ENCODE measurements at places on chromosomes 6 and 20.

DNA sequence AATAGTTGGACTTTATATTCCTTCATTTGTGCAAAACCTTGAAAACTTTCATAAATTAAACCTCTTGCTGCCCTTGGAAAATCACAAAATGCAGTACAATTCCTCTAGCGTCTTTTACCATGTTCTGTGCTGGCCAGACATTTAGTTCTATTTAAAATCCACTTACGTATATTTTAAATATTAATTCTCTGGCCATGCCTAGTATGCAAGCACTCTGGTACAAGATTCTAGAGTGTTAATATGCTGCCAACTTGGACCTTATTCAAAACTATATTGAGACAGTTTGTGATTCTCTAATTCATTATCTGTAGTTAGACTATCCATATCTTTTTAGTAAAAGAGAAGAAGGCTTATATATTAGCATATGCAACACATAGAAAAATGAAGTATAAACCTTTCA lies 328.1 kb downstream of the ARHGAP18 start:
- no peak for DNase-seq

DNA sequence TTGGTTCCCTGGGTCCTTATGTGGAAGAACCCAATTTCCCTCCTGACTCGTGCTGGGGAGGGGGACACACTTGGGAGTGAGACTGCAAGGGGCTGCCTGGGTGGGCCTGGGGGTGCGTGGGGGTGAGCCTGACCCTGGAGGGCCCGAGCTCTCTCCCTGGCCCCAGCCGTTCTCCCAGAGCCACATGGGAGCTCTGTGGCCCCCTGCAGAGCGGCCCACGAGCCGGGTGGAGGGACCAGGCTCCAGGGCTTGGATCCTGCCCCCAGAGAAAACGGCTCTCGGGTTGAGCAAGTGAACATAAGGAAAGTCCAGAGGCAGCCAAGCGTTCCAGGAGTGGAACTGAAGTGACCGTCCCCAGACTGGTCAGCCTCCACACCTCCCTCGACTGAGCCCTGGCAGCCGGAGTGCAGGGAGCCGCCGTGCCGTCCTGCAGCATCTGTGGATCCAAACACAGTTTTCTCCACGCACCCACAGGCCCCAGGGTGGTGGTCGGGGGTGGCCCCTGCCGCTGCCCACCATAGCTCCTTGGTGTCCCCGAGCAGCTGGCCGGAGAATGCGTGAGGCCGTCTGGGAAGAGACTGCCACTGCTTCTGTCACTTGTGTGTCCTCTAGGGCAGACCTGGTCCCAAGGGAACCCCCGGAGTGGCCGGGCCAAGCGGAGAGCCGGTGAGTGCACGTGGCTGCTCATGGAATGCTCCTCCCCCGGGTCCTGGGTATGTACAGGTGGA lies 10.6 kb downstream of the COL9A3 start:
- no peak for DNase-seq

DNA sequence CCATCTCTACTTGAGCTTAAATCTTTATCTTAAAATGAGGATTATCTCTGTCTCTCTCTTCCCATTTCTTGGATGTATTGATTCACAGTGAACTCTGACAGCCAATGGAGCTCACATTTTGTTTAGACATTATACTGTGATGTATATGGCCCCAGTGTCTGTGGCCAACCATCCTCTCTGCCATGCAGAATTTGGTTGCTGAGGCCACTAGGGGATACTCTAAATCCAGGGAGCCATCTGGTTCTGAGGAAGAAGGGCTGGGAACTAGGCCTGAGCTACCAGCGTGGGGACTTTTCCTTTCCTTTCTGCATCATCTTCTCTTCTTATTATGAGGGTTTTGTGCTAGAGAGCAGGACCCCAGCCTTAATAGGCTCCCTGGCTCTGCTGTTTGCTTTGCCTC lies 59.1 kb upstream of the RIPOR2 start:
- DNase-seq: no peak

DNA sequence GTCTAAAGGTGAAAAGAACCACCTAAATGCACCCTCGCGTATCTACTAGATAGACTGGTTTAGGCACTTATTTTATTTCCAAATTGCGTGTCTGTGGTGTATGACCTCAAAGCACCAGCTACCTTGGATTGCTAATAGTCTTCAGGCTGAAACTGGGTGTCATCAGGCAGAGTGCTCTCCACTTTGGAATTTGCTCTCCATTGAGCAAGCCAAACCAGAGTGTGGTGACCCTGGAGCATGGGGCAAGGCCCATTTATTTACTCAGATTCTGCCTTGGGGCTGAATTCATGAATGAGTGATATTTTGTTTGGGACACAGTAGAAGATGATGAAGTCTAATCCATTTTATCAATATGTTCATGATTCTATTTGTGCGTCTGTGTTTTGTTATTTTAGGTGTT lies 812.8 kb upstream of the SLC35B3 start:
- no peak for DNase-seq

DNA sequence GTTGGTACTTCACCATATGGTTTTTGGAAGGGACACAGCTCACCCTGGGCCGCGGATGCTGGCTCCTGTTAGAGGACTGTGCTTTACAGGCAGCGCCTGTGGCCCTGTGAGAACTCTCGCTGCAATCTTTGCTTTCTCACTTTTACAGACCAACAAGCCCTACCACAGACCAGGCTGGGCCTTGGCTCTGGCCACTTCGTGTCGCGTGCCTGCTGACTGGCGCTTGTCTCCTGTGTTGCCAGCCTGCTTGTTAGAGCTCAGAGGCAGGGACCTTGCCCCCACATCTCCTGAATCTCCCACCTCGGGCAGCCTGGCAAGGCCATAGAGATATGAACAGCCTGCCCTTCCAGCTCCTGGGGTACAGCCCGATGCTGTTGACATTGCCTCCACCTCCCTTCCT lies 56.1 kb downstream of the SYNJ2 start:
- no peak for DNase-seq

GRCh38 chr6:28353981-28354676 lies 4.4 kb downstream of the ZKSCAN3 start:
- DNase-seq: no peak

DNA sequence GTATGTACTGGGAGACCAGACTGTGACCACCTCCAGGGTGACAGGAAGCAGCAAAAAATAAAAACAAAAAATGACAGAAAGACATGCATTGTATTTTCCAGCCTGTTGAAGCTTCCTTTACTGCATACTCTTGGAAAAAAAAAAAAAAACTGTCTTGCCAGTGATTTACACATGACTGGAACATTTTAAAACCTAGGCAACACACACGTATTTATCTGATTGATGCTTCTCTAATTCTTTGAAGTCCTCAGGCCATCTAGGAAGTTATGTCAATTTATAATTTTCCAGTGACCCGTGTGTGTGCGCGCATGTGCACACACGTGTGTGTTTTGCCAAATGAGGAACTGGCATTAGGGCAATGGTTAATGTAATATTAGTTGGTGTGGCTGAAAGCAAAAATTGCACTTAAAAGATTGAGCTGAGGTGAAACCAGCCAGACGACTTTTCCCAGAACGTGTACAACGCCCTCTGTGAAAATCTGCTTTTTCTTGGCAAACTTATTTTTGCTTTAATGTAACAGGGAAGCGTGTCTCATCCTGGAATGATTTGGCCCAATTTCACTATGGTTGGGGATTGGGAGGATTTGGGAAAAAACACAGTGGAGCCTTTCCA lies 315.2 kb downstream of the TFAP2A start:
- no peak for DNase-seq

DNA sequence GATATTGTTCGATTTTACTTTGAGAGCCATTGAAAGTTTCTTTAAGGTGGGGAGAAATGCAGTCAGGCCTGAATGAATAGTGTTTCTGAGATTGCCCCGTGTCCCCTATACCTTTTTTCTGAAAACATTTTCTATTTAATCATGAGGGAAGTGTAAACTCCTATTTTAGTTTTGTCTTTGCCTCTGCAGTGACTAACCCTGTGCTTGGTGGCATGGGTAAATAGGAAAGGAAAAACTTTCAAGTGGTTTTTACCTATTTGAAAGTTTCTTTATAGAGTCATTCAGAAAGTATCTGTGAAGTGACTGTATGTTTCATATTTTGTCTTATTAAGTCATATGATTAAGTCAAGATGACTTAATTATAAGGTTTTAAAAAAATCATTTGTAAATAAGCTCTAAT lies 14.5 kb downstream of the SNRNP48 start:
- DNase-seq: no peak

- no peak for DNase-seq
Observed at GRCh38 chr20:44209686-44210405, 725 bp downstream of the OSER1 start.

- no peak for DNase-seq
Observed at GRCh38 chr20:56685879-56686278, 56.8 kb downstream of the TFAP2C start.

- peak; percentile 80 for DNase-seq
Observed at GRCh38 chr6:34986845-34987246, 97.8 kb downstream of the ANKS1A start.

DNA sequence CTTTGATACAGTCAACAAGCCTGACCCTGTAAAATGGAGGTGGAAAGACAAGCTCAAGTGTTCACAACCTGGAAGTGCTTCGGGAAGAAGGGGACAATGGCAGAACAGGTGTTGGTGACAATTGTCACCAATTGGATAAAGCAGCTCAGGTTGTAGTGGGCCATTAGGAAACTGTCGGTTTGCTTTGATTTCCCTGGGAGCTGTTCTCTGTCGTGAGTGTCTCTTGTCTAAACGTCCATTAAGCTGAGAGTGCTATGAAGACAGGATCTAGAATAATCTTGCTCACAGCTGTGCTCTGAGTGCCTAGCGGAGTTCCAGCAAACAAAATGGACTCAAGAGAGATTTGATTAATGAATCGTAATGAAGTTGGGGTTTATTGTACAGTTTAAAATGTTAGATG lies 15.0 kb downstream of the CCR6 start:
- no peak for DNase-seq

GRCh38 chr20:59999502-59999901 lies 41.3 kb downstream of the CDH26 start:
- DNase-seq: no peak

DNA sequence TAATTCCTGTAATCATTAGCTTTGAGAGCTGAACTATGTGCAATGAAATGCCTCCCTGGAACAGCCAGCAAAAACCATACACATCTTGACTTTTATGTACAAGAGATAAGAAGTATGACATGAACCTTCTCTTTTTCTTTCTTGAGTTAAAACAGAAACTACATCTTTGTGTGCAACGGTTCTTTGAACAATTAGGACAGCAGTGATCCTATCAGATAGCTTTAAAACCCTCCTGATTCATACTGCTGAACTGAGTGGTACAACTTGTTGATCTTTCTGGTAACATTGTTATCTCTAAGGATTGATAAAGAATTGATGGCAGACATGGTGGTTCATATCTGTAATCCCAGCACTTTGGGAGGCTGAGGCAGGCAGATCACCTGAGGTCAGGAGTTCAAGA lies 43.4 kb downstream of the TRAF3IP2 start:
- no peak for DNase-seq

GRCh38 chr20:23163562-23163961 lies 77.4 kb upstream of the CD93 start:
- no peak for DNase-seq

DNA sequence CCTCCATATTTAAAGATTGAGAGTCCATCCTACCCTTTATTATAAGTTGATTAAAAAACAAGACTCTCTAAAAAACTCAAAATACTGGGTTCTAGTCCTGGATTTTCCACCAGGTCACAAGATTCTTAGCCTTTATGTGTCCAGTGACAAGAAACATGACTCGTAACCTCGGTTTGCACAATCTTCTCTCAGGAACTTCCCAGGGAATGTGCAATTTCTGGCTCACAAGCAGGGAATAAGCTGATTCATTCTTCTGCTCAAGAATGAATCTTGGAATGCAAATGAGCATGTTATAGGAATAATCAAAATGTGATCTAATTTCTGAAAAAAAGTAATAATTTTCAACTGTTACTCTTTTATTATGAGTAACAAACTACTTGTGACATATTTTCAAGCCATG lies 45.1 kb downstream of the OGFRL1 start:
- DNase-seq: peak; percentile 64

GRCh38 chr6:126803769-126804168 lies 314.7 kb upstream of the RSPO3 start:
- DNase-seq: no peak
